ENCODE measurements at places on chromosomes 3 and 15.

- DNase-seq: peak; percentile 62
Measured at GRCh38 chr3:124928333-124929202, 6.0 kb downstream of the MUC13 start.

- no peak for DNase-seq
Measured at GRCh38 chr3:95037097-95037496, 974.2 kb downstream of the NSUN3 start.

DNA sequence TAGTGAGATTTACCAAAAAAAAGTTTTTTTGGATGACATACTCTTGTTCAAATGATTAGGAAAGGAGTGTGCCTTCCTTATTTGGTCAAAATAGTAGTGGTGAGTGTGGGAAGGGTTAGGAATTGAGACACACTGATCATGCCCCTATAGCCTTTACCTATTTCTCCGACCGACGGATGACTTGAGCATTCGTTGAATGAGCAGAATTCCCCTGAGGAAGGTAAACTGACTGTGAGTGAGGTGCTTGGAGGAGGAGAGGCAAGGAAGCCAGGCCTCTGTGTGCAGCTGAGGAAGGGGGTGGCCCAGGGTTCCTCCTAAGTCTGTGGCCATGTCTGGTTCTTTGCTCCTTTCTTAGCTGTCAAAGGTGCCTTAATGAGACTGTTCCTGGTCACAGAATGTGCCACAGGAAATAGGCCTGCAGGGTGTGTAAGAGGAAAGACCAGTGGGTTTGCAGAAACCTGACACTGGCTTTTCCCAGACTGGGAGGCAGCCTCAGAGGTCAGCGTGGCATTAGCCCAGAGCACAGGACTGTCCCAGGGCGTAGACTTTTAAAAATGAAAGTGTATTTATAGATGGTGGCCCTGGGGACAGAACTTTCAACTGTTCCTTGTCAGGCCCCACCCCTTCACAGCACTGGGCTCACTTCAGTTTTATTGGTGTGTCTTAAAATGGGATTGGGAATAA is 307.7 kb upstream of the C2CD4B start:
- peak; percentile 9 for DNase-seq

DNA sequence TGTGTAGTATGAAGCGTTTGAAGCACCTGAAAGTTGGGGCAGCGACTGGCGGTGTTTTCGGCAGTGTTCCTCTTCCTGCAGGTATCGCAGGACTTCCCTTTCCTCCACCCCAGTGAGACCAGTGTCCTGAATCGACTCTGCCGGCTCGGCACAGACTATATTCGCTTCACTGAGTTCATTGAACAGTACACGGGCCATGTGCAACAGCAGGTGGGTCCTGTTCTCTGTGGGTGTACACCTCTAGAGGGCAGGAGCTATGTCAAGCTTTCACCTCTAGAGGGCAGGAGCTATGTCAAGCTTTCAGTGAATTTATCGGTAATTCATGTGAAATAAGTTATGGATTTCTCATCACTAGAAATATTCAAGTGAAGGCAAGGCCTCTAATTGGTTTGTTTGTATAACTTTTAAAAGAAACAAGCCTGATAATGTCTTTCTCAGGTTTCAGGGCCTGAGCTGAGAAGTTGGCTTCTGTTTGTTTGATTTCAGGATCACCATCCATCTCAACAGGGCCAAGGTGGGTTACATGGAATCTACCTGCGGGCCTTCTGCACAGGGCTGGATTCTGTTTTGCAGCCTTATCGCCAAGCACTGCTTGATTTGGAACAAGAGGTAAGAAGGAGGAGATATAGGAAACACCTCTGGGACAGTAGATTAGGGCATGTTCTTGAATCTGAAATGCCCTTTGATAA is 5.3 kb downstream of the TUBGCP4 start:
- DNase-seq: peak; percentile 29

DNA sequence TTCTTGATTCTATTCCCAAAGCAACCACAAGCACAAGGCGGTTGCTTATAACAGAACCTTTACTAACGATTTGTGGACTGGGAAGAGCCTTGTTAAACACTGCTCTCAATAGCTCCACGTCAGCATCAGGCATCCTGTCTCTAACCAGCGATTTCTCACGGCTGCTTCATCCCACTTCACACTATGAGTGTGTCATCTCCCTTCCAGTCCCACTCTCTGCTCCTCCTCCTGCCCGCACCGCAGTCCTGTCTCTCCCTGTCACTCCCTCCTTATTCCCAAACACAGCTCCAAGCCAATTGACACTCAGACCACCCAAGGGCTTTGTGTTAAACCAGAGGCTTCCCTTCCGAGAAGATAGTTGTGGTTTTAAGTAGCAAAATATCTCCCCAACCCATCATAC is 94.8 kb downstream of the ABHD5 start:
- DNase-seq: no peak

GRCh38 chr3:114152519-114153151 is 26.2 kb downstream of the DRD3 start:
- peak; percentile 45 for DNase-seq
